T follicular helper cell (primary cell): ENCODE measurements at places on chromosomes 4 and X.

DNA sequence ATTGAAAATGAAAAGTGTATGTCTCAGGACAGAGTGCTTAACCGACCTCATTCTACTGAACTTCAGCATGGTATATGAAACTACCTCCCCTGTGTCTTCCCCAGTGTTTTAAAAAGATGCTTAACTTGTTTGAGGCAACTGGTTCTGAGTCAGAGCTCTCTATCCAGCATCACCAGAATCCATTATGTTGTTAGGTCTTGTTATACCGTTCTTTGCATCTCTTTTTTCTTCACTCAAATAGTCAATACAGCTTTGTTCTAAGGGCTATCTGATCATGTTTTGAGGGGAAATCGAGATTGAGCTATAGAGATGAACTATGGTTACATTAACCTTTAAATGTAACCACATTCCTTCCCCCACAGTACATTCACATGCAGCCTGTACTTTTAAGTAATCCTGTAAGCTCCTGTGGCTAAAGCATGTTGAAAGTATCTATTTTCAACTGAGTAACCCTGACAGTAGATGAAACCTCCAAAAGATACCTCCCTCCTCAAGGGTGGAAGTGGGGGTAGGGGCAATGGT is 514.4 kb downstream of the RPA4 start:
- DNase-seq: no peak

- no peak for DNase-seq
Observed at GRCh38 chr4:38455092-38455862, 208.7 kb upstream of the KLF3 start.

DNA sequence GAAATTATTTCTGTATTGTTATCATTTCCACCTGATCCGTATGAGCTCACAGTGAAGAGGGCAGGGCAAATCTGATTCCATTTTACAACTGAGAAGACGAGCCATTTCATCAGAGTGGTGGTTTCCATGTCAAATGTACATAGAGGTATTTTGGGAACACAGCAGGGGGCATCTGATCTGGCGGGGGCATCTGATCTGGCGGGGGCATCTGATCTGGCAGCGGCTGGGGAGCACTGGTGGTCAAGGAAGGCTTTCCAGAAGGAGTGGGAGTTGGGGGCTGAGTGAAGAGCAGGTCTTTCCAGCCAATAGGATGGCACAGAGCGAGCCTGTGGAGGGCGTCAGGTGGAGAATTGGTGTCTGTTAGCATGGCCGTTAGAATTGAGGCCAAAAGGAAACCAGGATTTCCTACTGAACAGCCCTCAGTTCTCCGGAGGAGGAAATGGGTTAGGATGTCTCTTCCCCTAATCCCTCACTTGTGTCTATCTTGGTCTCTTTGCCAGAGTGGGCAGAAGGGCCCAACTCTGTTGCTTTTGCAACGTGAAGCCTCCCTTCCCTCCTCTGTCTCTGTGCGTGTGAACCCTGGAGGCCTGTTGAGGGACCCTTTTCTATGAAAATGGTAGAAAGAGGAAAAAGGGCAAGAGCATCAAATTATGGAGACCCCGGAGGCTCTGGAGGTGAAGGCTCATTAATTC is 41.3 kb downstream of the RHOH start:
- DNase-seq: no peak

DNA sequence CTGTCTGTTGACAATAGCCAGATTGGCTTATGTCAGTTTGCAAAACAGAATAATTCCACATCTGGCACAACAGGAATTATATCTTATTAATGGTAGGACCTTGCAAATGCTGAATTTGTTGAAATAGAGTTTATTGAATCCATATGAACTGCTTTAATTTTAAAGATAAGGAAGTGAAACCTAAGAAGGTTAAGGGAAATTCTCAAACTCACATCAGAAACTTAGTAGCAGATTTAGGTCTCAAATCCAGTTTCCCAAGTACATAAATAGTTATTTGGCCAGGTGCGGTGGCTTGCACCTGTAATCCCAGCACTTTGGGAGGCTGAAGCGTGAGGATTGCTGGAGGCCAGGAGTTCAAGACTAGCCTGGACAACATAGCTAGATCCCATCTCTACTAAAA is 117.1 kb downstream of the HNRNPD start:
- DNase-seq: no peak
